ENCODE measurements at places on chromosomes 7 and 10.

- no peak for DNase-seq
Measured at GRCh38 chr10:78408671-78409472, 375.2 kb downstream of the RPS24 start.

DNA sequence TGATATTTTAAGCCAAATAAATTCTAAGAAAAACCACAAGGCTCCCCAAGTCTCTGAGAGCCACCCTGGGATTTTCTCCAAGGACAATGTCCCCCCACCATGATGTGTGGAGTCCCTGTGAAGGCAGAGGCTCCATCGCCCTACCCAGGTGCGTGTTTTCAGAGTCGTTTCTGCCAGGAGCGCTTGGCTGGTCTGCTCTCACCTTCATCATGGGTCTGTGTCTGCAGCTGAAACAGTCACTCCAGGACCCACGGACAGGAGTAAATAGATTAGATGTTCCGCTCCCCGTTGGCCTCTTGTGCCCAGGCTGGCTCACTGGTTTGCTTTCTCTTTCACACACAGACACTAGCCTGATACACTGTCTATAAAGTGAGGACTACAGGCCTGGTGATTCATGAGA, 217.5 kb downstream of the SFMBT2 start:
- no peak for DNase-seq

GRCh38 chr10:119867317-119867716, 5.3 kb downstream of the MCMBP start:
- DNase-seq, result no peak

DNA sequence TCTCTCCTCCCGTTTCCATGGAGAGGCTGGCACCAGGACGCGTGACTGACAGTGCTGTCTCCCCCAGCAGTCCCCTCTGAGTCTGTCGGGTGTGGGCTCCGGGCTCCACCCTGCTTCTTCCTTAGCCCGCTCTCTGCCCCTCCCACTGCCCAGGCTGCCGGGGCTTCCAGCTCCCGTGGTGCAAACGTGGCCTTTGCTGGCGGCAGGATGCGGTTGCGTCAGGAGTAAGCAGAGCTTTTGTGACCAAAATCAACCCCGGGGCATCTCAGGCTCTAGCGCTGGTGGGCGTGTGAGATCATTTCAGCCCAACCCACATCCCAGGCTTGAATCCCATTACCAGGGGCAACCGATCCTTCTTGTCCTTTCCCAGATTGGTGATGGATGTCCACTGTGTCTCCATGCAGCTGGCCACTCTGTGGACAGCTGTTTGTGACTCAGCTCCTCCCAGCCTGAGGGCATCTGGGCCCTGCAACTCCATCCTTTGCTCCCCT, 28.2 kb downstream of the PTPRE start:
- no peak for DNase-seq

- DNase-seq, result no peak
Measured at GRCh38 chr7:50145801-50146338, 52.8 kb upstream of the ZPBP start.
